ENCODE measurements at places on chromosomes 2 and 18.

GRCh38 chr2:104577143-104577542 lies 276.8 kb upstream of the POU3F3 start:
- no peak for DNase-seq

- no peak for DNase-seq
Measured at GRCh38 chr2:86337244-86337835, at the start of gene REEP1. REEP1 (minus strand) TSS chr2:86337626; CDS start chr2:86337510, 116 bp downstream.

GRCh38 chr2:112343827-112344585 lies 68.6 kb downstream of the ZC3H6 start:
- DNase-seq = no peak

DNA sequence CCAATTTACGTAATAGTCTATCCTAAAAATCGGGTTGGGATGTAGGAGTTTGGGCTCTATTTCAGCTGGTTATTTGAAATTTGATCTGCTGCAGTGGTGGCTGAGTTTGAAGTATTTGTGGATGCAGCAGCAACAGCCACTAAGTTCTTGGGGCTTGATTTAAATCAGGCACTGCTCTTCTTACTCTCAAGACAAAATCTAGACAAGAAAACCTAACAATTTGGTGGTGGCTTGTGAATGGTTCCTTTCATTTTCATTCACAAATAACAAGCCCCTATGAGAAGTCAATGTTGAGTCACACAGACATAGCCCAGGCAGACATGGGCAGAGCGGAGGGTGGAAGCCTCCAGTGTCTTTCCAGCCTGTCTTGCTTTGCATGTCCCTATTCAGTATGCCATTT lies 199.3 kb downstream of the LTBP1 start:
- no peak for DNase-seq

DNA sequence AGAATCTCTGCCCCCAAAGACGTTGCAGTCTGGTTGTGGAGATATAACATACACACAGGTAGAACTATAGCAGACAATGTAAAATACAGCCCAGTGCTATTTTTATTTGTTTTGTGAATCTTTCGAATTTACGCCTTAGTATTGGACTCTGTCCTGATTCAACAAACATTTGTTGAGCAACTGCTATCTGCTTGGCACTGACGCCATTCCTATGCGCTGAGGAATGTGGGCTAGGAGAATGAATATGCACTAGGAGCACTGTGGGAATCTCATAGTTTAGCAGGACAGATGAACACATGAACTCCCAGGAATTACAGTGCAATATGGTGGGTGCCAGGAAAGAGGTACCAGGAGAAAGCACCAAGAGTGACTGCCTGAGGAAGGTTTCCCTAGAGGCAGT lies 181.7 kb upstream of the SIX3 start:
- no peak for DNase-seq

GRCh38 chr2:8242739-8243138 lies 439.1 kb upstream of the ID2 start:
- DNase-seq = no peak

- DNase-seq = no peak
Measured at GRCh38 chr2:181977661-181978350, 7.8 kb upstream of the PPP1R1C start.

DNA sequence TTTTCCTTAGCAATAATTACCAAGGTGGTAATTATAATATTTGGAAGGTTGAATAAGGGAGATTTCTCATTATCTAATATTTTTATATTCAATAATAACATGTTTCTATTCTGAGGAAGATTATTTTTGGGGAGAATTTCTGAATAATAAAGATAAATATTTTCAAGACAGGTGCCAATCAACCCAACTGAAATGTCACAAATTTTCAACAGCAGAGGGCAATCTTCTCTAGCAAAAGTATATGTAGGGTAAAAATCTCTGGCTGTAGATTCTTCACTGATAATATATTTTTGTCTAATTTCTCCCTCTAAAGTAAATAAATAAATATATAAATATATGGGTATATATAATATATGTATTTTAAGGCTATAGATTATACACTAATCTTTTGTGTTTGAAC lies 1187.2 kb upstream of the CRIM1 start:
- DNase-seq = no peak

- no peak for DNase-seq
Measured at GRCh38 chr2:118186858-118187254, 98.6 kb downstream of the INSIG2 start.

DNA sequence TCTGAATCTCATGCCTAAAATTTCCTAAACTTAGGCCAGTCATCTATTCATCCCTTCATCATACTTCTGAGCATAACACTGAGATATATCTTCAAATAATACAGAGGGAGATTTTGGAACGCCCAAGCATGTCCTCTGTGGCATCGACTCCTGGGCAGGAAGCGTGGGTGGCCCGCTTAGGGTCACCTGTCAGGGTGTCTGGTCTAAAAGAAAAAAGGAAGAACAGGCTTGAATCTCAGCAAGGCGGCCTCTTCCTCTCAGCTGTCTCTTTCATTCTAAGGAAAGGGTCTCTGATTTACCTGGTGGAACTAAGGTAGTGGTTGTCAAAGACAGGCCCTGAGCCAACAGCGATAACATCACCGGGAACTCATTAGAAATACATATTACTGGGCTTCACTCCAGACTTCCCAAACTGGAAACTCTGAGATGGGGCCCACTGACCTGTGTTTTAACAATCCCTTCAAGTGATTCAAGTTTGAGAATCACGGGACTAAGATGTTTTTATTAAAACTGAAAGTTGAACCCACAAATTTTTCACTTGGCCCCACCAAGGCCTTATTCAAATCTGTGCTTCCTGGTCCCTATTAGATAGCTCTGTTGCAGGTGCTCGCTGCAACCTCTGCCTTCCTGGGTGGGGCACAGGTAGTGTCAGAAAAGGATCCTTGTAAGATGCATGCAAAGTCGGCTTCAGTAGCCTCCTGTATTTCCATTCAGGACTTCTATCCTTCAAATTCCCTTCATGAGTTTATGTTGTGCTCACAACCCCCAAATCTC lies 162.3 kb upstream of the CCDC68 start:
- DNase-seq = no peak

- no peak for DNase-seq
Measured at GRCh38 chr2:43309935-43310334, 83.5 kb upstream of the ZFP36L2 start.

GRCh38 chr18:58813105-58813504 lies 51.6 kb upstream of the ZNF532 start:
- DNase-seq = no peak

- DNase-seq = no peak
Measured at GRCh38 chr18:11392980-11393885, 216.2 kb upstream of the SLC35G4 start.

DNA sequence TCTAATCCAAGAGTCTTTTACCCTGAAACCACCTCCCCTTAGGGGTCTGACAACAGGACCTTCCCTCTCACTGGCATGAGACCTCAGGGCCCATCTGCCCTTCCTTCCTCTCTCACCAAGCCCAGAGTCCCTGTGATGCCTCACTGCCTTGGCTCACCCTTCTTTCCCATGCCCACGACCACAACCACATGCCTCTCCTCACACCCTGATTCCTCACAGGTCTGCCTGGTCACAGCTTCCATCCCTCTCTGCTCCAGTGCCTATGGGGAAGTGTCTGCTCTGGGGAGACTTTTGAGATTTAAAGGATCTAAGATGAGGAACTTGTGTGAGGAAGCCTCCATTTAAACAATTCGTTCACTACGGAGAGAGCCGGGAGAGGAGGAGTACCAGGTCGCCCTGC lies 98.9 kb upstream of the SH3BP4 start:
- DNase-seq = no peak

GRCh38 chr2:223725494-223725893 lies 111.9 kb downstream of the AP1S3 start:
- DNase-seq = peak; percentile 76

DNA sequence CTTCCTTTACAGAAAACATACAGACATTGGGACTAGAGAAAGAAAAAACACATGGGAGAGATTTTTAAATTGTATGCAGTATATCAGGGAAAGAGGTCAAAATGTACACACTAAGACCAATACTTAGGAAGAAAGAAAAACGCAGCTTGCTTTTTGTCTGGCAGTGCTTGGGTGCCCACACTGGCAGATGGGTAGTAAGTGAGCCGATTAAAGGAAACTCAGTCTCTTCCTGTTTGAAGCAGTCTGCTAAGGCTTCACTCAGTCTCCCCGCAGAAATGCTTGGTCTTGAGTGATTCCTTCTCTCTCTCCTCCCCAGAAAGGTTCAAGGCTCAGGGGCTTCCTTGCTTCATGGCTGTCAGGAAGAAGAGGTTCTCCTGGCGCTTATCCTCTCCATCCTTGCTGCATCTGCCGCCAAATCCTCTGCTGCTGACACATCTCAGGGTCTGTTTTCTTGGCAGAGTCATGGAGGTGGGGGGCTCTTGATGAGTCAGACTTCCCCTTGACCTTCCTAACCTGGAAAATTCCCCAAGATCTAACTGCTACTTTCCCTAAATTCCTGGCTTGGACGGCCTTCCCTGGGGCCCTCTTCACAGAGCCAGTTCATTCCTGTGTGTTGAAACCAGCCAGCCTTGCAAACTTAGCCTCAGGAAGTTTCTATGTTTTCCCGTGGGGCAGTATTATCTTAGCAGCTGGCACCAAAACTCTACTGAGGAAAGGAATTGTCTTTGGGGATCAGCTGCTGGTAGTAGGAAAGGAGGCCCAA lies 10.5 kb upstream of the TMSB10 start:
- DNase-seq = no peak

GRCh38 chr18:3508576-3509549 lies 58.9 kb downstream of the TGIF1 start:
- DNase-seq = peak; percentile 53

GRCh38 chr2:23631389-23631788 lies 246.4 kb downstream of the KLHL29 start:
- DNase-seq = peak; percentile 62

DNA sequence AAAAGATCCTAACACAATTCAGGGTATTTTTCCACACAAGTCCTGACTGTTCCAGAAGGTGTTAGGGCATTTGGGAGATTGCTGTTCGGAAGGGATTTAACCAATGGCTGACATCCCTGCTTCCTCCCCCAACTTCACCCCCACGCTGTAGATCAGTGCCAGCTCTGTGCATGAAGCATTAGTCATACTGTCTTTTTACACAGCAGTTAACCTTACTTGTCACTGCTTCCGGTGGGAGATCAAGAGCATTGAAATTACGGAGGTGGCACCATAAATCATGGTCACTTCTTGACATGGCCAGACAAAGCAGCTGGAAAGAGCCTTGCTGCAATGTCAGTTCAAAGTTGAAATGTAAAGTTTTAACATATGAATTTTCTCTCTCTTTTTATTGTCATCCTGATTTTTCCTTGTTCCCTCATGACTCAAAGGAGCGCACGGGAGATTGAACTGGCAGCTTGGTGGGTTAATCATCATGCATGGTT lies 70.2 kb downstream of the HRH4 start:
- DNase-seq = no peak

GRCh38 chr18:11078491-11078890 lies 70.9 kb downstream of the PIEZO2 start:
- DNase-seq = no peak

GRCh38 chr2:175964195-175964594 lies 37.9 kb downstream of the LNPK start:
- peak; percentile 6 for DNase-seq

DNA sequence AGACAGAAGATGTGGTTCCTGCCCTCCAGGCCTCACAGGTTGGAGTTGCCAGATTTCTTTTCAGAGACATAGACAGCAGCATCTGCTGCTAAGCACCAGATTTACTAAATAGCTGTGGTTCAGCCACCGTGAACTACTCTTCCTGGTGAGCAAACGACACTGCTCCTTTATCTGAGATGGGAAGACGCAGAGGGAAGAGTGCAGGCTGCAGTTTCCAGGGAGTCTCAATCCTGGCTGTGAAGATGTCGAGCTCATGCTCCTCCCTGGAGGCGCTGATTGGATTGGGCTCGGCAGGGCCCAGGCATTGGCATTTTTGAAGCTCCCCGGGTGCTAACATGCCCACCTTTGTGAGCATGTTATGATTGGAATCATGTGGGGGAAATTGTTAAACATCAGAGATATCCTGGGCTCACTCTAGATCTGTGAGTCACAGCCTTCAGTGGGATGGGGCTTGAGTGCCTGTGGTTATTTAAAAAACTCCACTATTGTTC lies 314.8 kb downstream of the TSN start:
- DNase-seq = no peak

DNA sequence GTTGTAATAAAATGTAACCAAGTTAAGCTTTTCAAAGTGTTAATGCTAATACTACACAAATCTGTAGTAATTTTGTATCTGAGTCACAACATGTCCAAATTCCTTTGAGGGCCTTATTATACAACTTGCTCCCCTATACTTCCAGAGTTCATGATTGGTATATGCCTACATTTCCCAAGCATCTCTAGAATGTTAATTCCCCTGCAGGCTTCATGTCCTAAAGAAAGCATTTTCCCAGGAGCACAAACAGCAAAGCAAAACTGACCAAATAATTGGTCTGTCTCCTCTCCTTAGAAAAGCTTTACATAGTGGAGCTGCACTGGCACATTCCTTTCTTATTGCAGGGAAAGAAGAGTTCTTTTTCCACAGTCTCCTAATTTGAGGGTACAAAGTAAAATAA lies 3.7 kb downstream of the ALS2 start:
- no peak for DNase-seq

DNA sequence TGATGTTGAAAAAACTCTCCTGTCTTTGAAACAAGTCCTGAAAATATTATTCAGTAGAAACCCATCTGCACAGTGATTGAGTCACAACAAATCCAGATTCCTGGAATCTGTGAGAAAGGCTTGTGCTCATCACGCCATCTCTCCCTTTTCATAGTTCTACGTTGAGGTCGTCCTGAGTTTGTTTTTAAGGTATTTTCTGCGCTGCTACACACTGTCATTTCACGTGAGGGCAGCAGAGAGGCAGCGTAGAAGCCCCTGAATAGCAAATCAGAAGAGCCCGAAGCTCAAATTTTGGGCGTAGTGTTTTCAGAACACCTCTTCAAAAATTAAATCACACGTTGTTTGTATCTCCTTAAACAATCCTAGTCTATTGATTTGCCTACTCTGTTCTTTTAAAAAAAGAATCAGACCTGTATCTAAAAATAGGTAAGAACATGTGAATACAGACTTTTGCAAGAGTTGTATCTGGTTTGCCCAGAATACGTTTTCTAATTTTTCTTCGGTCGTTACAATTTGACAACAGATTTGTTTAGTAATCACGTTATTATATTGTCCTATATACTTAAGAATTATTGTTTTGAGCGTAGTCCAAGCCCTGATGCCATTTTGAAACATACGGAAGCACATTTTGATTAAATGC lies 61.6 kb upstream of the SLC38A11 start:
- peak; percentile 78 for DNase-seq

DNA sequence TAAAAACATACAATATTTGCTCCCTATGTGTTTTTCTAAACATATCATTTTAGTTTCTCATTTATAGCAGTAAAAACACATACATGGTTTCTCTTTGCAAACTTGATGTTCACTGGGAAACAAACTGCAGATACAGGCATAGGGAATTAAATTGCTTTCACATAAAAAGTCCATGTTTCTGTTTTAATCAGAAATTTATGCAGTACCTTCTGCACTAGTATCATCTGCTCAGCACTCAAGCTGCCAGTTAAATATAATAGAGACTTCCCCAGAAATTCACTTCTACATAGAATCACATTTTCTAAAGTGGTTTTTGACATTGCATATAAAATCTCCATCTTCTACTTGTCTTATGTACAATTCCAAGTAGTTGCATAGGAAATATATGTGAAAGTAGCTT lies 1107.3 kb upstream of the NRXN1 start:
- no peak for DNase-seq
